T-helper 22 cell (primary cell): ENCODE measurements at places on chromosomes 2 and 18.
A peak's percentile ranks its signal among the peaks of the same experiment; 100 is the strongest.

DNA sequence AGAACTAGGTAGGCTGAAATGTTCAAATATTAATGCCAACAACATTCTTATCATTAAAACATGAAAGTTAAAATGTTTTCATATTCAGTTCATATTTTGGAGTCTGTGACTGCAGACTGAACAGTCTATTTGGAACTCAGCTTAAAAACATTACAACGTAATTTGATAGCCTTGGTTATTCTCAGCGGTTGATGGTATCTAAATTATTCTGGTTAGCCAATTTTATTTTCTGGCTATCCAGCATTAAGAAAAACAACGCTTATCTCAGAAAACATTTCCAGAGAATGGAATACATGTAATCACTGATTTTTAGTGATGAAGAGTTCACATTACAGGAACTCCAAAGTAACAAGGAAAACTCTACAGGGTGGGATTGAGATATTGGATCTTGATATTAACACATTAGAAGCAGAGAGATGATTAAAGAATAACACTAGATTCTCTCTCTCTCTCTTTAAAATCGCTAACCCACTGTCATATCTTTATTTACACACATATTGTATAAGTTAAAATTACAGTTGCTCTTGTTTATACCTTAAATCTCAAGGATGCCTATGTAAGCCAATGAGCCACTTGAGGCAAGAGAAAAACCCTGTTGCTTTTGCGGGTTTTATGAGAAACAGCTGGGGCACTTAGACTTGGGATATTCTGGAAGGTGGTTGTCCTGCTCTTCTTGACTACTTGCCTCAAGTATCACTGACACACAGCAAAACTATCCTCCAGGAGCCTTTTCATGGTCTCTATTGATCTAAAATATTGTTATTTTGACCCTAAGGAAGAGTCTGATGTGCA lies 84.9 kb downstream of the ICOS start:
- no peak for DNase-seq

- no peak for DNase-seq
These were observed 35.0 kb downstream of the NDC80 start for GRCh38 chr18:2606335-2606734.

GRCh38 chr2:216549926-216550690 lies 51.5 kb downstream of the RPL37A start:
- DNase-seq: no peak

DNA sequence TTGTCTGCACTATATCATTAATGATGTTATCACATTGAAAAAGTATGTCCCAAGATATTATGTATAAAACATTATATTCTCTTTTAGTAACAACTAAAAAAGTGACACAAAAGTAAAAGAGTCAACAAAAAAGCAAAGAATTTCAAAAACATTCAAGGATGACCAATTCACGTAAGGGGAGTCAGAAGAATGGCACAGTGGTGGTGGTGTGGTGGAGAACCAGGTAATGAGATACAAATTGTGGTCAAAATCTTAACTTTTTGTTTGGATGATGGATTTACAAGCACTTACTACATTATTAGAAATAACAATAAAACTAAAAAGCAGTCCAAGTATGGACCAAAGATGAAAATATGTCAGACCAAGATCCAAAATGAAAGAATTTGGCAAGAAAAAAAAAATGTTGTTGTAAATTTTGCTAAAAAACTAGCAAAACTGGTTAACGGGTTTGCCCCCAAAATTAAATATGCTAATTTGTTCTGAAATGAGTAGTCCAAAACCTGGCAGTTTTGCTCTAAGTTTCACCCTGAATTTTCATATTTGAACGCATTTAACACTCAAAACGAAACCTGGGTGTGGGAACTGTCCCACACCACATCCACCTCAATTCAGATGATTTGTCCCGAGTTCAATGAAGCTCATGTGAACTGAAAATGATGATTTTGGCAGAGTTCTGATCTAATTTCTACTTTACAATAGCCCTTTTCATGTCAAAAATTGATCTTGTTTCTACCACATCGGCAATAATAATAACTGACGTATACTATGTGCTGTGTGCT lies 135.8 kb downstream of the IKZF2 start:
- peak; percentile 14 for DNase-seq

GRCh38 chr2:11718606-11719005 lies 27.8 kb upstream of the LPIN1 start:
- no peak for DNase-seq

GRCh38 chr2:191322828-191323506 lies 77.8 kb downstream of the MYO1B start:
- DNase-seq: no peak

- DNase-seq: no peak
These were observed 72.6 kb upstream of the STPG4 start for GRCh38 chr2:47227532-47228279.

GRCh38 chr2:20018601-20019152 lies 6.2 kb upstream of the MATN3 start:
- no peak for DNase-seq

GRCh38 chr2:55478610-55479304 lies 40.8 kb upstream of the CFAP36 start:
- DNase-seq: no peak

GRCh38 chr2:61328707-61329251 lies 142.1 kb downstream of the USP34 start:
- no peak for DNase-seq

DNA sequence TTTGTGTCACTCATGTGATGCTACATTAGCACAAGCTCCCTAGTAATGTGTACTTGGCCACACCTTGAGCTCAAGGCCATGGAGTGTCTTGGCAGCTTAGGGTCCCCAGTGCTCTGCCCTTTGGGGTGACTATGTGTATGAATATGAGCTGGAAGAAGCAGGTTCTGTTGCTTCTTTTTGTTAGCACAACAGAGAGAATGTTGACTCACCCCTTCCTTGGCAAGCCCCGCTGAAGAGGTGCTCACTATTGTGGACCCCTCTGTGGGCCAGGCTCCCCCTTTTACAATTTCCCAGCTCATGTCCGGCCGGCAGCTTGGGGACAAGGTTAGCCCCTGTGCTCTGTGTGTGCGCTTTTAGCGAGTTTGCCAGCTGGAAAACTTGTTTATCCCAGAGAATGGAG lies 48.1 kb downstream of the DGKD start:
- DNase-seq: no peak

- DNase-seq: no peak
These were observed 38.1 kb upstream of the DAPL1 start for GRCh38 chr2:158756976-158757375.

GRCh38 chr2:125554956-125555355 lies 1101.0 kb upstream of the GYPC start:
- DNase-seq: no peak

GRCh38 chr2:180983468-180984242 lies 3.2 kb downstream of the UBE2E3 start:
- DNase-seq: no peak

GRCh38 chr18:74271635-74272034 lies 20.1 kb downstream of the CYB5A start:
- no peak for DNase-seq

DNA sequence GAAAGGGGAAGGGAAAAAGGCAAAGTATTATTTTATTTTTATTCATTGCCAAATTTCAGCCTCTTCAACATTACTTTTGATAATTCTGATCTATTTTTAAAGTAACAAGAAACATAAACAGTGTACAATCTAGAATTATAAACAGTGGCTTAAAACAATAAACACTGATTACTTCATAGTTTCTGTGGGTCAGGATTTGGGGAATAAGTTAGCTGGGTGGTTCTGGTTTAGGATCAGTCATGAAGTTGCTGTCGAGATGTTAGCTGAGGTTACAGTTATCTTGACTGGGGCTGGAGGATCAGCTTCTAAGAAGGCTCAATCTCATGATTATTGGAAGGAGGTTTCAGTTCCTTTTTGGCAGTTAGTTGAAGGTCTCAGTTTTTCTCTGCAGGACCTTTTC lies 109.2 kb downstream of the SCN2A start:
- DNase-seq: no peak

GRCh38 chr2:54386585-54386984 lies 69.5 kb upstream of the SPTBN1 start:
- DNase-seq: no peak

DNA sequence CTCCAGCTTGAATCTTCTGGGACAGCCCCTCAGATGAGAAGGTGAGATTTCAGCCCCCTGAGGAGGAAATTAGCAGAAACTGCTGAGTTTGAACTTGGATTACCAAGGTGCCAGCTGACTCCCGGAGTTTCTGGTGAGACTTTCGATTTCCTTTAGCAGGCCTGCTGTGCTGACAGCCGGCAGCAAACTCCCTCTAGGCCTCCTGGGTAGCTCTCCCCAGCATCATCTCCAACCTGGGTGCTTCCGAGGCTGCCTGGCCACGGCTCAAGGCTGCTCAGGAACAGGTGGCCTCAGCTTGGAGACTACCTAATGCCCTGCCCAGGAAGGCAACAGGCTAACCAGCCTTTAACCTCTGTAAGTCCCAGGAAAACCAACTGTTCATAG lies 16.5 kb downstream of the SDC1 start:
- DNase-seq: no peak

DNA sequence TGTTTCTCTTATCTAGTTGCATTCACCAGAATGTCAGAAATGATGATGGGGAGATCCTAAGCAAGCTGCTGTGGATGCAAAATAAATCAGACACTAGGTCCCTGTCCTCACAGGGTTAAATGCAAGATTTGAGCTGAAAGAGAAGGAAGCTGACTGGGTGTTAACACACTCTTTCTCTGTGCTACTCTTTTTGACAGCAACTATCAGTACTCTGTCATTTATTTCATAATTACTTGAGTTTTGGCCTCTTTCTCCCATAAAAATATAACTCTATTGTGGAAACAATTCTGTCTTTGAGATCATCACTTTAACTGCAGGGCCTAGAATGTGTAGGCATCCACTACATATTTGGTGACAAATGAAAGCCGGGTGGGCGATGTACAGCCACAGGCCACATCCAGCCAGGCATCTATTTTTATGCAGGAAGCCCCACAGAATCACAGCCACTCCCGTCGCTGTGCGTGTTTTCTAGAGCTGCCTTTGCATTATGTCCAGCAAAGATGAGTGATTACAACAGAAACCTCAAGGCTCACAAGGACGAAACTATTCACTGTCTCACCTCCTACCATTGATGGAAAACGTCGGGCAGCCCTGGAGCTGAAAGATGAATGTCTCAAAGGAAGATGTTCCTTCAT lies 849.0 kb downstream of the RNF144A start:
- no peak for DNase-seq

- no peak for DNase-seq
These were observed 73.0 kb downstream of the RRM2 start for GRCh38 chr2:10195278-10196109.

GRCh38 chr2:99607861-99608491 lies 118.2 kb upstream of the REV1 start:
- no peak for DNase-seq

DNA sequence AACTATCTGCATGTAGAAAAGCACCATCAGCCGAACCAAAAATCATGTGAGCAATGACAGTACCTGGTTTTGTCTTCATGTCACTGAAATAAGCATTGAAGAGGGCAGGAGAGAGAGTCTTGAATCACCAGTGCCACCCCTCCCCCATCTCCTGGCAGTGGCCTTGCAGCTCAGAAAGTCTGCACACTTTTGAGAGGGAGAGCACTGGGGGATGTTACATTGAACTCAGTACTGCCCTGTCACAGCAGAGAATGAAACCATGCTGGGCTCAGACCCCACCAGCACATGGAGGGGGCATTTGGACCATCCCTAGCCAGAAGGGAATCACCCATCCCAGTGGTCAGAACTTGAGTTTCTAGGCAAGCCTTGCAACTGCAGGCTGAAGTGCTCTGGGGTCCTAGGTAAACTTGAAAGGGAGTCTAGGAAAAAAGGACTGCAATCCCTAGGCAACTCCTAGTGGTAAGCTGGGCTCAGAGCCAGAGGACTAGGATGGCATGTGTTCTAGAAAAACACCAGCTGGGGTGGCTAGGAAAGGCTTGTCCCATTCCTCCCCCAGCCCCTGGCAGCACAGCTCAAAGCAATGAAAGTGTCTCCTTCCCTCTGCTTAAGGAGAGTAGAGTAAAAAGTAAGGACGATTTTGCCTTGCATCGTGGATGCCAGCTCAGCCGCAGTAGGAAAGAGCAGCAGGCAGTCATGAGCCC lies 259.9 kb upstream of the MYT1L start:
- no peak for DNase-seq

GRCh38 chr2:30366199-30366691 lies 80.8 kb upstream of the LCLAT1 start:
- DNase-seq: no peak

DNA sequence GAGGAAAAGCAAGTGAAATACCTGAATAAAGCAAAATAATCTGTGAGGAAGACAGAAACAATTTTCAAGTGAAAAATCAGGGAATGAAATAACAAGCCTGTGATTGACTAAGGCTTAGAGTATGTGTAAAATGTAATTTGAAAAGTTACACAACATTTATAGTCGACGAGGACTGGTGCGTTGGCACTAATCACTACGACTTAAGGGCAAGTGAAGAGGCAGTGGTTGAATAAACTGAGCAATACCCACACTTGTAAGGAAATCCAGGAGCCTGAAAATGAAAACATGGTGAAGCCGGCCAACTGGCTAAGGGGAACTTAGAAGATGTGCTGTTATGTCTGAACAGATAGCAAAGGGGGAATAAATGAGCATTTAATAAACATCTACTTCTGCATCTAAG lies 13.4 kb downstream of the DOK1 start:
- DNase-seq: no peak

- no peak for DNase-seq
These were observed 44.7 kb downstream of the ATF2 start for GRCh38 chr2:175123254-175123653.

DNA sequence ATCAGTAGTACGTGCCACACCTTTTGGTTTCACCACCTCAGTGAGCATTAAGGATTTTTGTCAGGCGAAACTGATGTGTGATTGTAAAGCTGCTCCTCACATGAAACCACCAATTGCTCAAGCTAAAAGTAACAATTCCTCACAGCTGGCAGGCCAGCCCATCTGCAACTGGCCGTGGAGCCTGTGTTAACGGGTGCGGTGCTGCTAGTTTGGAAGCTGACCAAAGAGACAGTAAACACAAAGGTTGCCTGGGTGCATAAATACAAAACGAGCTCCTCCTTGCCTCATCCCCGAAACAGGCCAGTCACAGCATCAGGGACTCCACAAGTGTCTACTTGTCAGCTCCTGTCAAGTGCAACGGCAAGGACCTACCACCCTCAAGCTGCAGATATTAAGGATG lies 32.0 kb downstream of the LGALSL start:
- no peak for DNase-seq

DNA sequence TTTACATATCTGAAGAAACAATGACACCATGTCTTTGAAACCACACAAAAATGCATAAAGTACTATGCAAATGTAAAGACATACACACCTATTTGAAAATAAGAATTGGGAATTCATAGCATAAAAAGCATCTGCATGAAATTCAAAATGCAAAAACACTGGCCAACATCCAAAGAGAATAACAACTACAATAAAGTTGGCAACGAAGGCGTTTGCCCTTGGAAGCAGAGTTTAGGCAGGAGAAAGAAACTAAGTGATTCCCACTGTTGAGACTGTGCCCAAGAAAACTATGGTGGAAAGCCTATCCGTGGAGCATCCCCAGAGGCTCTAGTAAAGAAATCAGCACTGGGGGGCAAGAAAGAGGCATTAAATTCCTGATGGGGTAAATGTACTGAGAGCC lies 292.8 kb downstream of the RIT2 start:
- DNase-seq: no peak

GRCh38 chr2:10584242-10584753 lies 105.5 kb downstream of the NOL10 start:
- no peak for DNase-seq
